ENCODE measurements at places on chromosomes 4 and X.

DNA sequence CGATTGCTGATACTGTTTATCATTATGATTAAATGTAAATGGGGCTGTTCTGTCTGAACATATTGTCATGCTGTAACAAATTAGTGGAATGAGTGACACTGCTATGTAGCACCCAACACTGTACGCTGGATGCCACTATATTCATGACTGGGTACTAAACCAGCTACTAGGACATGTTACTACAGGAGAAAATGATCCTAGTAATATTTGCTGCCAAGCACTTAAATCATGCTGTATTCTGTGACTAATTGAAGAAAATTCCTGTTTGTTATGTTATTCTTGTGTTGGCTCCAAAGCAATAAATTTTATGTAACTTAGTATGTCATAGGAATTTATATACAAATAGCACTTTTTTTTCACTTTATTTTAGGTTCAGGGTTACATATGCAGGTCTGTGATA is 804.2 kb downstream of the CENPC start:
- no peak for DNase-seq

GRCh38 chr4:115233600-115233999 is 120.2 kb upstream of the NDST4 start:
- DNase-seq, result no peak

GRCh38 chr4:185778307-185778706 is 33.7 kb downstream of the SORBS2 start:
- DNase-seq, result no peak

DNA sequence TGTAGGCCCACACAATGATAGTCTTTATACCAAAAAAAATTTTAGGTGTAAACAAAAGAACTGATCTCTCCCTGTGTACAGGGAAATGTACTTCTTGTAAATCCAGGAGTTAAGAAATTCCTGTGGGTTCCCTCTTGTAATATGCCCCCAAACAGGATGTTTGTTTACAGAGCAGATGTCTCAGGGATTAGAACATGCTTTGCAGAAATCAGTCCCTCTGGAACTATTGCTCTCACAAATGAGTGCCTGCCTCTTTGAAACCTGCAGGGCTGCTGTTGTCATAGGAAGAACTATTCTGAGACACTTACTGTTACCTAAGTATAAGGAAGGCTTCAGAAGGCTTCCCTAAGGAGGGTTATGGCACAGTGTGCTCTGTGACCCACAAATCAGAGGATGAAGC is 35.6 kb downstream of the PAK3 start:
- no peak for DNase-seq

GRCh38 chr4:31261632-31262031 is 541.5 kb downstream of the PCDH7 start:
- no peak for DNase-seq

GRCh38 chrX:68895778-68896177 is 67.0 kb downstream of the EFNB1 start:
- DNase-seq, result no peak

- no peak for DNase-seq
These were observed 49.3 kb upstream of the RPL34 start for GRCh38 chr4:108570993-108571569.

GRCh38 chrX:119008110-119008744 is 33.8 kb downstream of the LONRF3 start:
- peak; percentile 1 for DNase-seq

GRCh38 chr4:89298788-89299152 is 8.8 kb downstream of the GPRIN3 start:
- DNase-seq, result peak; percentile 6

GRCh38 chr4:106502106-106502699 is 133.6 kb upstream of the GIMD1 start:
- peak; percentile 27 for DNase-seq

GRCh38 chr4:100369871-100370270 is 148.0 kb downstream of the EMCN start:
- no peak for DNase-seq

DNA sequence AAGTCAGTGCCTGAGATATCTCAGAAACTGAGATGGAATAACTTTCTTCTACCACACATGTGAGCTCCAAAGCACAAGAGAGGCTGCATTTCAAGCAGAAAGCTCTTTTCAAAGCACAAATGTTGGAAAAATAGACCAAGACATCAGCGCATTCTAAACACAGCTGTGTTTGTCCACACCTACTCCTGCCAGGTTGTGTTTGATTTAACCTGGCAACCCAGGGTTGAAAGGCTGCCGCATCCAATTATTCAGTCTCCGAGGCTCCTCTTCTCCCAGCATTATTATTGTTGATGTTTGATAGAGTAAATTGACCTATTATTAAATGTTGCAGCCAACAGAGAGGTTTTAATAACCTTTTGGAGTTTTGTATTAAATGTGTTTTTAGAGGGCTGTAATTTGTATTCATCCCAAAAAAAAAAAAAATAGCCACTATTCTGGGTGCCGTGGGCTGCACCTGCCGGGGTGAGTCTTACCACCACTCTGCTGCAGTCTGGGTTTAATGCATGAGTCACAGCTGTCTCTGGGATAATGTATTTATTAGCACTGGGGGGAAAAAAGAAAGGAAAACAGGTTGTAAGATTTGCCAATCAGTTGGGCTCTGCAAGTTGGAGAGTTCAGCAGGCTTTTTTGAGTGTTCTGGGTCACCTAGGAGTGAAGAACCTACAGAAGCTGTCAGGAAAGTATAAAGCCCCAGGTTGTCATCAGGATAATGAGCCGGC is 105.2 kb upstream of the NOCT start:
- peak; percentile 58 for DNase-seq

- DNase-seq, result no peak
These were observed 274.4 kb upstream of the RASGEF1B start for GRCh38 chr4:81746071-81746470.

Measured in NCI-H526 treated with DMSO at 0.1 percent for 48 hours (cell line).